Natural killer cell (primary cell): ENCODE measurements at places on chromosomes 5 and 9. TPM values are rescaled to one million over a fixed set of nuclear protein-coding genes. Genes with fewer than 3 reads are reported as not detected.

The TCF7 gene
- 203 TPM for total RNA-seq

GRCh38 chr5:59134471-59135163, 551.7 kb downstream of the RAB3C start:
- no peak for DNase-seq

The C9orf152 gene
- not detected for total RNA-seq

- no peak for DNase-seq
Measured at GRCh38 chr5:142894749-142895148, 124.6 kb downstream of the ARHGAP26 start.

GRCh38 chr5:68454766-68455165, 239.2 kb downstream of the PIK3R1 start:
- no peak for DNase-seq

GRCh38 chr5:10735569-10736276, 25.3 kb downstream of the DAP start:
- no peak for DNase-seq

DNA sequence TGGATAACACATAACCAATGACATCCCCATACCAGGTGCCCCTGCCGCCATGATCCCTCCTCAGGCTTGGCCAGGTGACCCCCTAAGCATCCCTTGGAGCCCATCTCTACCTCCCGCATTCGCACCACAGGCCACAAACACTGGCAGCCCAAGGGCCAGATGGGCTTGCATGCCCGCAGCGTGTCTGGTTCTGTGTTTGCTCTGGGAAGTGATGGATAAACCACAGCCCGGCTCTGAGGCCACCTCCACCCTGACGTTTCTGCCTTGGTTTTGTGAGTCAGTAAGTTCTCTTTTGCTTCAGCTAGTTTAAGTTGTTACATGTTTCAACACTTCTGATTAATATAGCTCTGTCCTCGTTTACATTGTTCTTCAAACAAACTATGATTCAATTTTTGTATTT, 172.4 kb upstream of the PHYKPL start:
- no peak for DNase-seq

The SCGB3A2 gene
- not detected for total RNA-seq

- DNase-seq: no peak
Measured at GRCh38 chr5:134092875-134093274, 21.6 kb upstream of the TCF7 start.

GRCh38 chr9:19298436-19299000, 68.0 kb downstream of the DENND4C start:
- no peak for DNase-seq

GRCh38 chr5:116838011-116838536, 263.5 kb upstream of the SEMA6A start:
- DNase-seq: no peak

The BRINP1 gene
- not detected for total RNA-seq

- no peak for DNase-seq
Measured at GRCh38 chr9:137645211-137645610, 26.4 kb downstream of the EHMT1 start.

The TIMD4 gene
- total RNA-seq: 3.6 TPM

- no peak for DNase-seq
Measured at GRCh38 chr9:111974092-111974681, 77.6 kb downstream of the UGCG start.

The AQP7 gene
- not detected for total RNA-seq

The PTGES gene
- total RNA-seq: 0.47 TPM

DNA sequence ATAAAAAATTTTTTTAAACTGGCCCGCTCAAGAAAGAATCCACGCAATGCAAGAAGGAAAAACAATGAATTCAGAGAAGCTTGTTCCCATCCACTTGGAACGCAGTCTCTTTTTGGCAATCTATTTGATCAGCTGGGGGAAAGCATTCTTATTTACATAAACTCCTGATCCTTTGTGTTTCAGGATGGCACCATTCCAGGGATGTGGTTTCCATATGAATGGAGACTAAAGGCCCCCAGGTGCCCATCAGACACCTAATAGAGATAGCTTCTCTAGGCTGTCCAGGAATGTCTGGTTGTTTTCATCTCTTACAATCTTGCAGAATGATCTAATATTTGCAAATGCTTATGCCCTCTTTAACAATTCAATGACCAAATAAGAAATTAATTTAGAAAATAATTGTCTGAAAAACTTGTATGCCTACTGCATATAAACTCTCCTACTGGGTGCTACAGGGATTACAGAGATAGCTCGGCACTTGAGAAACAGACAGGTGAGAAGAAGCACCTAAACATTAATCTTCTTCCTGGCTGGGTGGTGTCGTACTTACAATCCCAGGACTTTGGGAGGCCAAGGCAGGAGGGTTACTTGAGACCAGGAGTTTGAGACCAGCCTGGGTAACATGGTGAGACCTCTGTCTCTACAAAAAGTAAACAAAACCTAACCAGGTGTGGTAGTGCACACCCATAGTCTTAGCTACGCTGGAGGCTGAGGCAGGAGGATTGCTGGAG, 3.0 kb upstream of the RASGRF2 start:
- DNase-seq: no peak

The CCDC183 gene
- total RNA-seq: 0.65 TPM

GRCh38 chr5:90983148-90983547, 400.0 kb downstream of the ARRDC3 start:
- no peak for DNase-seq

GRCh38 chr5:96128204-96128864, 166.7 kb upstream of the ELL2 start:
- DNase-seq: no peak

The ROR2 gene
- total RNA-seq: 1.7 TPM

DNA sequence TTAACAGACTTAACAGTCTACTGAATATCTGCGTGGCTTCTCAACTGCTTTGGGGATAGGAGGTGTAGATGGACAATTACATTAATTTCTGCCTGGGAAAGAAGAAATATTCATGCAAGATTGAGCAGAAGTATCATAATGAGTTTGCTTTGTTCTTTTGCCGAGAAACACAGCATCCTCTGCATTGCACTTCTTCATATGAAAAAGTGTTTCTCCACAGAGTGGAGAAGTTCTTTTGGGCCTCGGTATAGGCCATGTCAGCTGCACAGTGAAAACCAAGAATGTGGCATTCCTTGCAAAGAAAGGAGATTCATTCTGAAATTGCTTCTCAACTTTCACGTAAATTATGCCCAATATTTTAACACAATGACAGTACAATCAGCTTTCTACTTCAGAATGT, 17.6 kb upstream of the SNX2 start:
- no peak for DNase-seq

DNA sequence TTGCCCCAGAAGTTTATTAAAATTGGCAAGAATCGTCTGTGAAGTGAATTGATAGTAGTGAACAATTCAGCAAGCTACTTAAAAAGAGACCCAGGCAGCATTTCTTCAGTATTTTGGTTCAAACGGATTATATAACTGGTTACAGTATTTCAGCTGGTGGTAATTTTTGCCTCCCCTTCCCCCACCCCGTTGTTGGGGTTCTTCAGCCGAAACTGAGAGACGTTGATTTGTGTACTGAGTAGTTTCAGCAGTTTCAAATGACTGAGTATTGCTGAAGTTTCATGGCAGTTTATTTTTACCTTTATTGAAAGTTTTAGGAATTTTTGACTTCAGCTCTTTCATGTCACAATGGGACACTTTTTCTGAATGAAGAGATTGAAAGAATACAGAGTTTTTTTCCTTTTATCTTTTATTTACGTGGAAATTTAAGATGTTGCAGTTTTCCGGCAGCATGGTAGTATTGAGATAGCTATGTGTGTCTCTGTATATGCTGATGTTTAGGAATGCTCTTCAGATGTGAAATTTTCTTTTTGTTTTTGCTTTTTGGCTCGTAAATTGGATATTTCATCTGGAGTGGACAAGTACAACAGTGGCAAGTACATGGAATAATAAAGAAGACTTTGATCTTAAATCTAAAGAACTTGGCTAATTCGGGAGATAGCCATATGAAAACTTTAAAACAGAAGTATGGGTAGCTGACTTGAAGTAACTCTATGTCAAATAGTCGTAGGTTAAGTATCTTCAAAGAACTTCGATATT, 1.9 kb downstream of the GPBP1 start:
- peak; percentile 66 for DNase-seq

The MUSK gene
- not detected for total RNA-seq
